ENCODE measurements at places on chromosomes 7 and 10.

DNA sequence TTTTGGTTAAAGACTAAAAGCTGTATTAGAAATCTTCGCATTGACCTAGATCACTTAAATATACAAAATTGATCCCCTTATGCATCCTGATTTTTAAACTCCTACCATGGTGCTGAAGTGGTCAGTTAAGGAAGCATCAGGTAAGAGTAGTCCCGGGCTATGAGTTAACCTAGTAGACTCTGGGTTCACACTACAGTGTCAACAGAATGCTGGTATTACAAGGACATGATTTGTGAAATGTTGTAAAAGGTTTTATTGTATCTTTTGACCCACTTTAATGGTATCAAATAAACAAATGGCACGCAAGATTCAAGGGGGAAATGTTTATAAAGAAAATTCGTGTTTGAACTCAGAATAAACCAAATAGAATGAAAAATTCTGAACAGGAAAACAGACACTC is 36.8 kb downstream of the RTKN2 start:
- DNase-seq = no peak

DNA sequence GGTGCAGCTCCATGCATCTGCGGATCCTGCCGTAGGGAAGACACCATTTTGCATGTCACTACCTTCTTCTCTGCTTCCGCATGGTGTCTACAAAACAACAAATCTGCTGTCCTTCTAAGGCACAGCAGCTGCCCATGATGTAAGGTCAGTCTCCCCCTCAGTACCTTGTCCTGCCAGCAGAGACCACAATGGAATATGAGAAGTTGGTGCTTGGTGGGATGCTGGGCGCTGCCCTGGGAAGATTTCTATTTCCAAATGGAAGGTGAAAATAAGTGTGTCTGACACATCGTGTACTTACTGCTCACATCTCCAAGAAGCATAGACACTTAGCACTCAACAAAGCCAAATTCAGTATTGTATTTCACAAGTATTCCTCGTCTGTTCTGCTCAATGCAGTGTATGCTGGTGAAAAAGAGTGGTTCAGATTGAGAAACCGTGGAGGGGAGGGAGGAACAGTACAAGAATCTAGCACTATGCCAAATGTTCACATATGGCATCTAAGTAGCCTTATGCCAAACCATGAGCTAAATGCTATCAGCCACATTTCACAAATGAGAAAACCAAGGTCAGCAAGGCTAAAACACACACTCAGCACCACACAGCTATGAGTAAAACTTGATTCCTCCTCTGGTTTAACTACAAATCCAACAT is 95.0 kb downstream of the GRB10 start:
- DNase-seq = no peak

DNA sequence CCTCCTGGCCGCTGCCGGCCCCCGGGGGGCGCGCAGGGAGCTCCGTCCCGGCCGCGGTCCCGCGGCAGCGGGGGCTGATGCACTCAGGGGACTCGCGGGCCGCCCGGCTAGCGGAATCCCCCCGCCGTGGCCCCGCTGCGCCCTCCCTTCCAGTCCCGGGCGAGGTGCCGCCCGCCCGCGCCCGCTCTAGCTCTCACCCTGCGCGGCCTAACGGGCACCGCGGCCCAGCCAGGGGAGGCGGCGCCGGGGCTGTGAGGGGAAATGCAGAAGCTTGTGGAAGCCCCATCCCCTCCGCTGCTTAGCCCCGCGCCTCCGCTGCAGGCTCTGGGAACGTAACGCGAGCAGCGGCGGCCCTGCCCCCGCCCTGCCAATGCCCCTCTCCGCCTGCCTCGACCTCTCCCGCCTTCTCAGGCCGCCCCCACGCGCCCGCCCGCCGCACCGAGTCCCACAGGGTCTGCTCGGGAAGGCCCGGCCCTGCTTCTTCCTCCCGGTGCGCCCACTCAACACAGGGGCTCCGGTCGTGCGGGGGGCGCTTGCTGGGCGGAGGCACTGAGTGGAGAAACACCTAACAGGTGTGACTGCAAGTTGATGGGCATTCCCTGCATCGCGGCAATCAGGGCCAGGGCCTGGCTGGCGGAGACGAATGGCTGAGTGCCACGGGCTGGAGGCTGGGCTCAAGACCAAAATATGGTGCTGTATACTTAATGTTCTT is 384 bp upstream of the TMEM229A start:
- peak; percentile 81 for DNase-seq

DNA sequence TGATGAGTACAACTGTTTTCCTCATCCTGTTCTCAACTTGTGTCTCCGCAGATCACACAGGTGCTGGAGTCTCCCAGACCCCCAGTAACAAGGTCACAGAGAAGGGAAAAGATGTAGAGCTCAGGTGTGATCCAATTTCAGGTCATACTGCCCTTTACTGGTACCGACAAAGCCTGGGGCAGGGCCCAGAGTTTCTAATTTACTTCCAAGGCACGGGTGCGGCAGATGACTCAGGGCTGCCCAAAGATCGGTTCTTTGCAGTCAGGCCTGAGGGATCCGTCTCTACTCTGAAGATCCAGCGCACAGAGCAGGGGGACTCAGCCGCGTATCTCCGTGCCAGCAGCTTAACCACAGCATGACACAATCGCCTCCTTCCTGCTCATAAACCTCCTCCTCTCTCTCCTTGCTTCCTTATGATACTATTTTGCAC is 126.7 kb upstream of the PRSS58 start:
- DNase-seq = no peak

DNA sequence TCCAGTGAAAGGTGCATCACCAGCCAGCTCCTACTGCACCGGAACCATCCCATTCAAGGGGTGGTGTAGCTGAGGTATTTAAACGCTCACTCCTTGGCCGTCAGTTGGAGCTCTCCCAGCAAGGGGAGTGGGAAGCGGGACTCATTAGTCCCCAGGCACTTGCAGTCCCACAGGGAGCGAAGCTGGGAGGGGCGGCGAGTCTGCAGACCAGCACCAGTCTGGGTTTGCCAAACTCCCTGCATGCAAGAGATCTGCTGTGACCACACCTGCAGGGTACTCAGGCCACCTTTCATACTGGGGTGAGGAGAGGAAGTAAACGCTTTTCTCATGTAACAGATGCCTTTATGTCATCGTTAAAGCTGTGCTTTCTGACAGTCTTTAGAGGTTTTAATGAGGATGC is 187.9 kb downstream of the PTPRN2 start:
- no peak for DNase-seq

DNA sequence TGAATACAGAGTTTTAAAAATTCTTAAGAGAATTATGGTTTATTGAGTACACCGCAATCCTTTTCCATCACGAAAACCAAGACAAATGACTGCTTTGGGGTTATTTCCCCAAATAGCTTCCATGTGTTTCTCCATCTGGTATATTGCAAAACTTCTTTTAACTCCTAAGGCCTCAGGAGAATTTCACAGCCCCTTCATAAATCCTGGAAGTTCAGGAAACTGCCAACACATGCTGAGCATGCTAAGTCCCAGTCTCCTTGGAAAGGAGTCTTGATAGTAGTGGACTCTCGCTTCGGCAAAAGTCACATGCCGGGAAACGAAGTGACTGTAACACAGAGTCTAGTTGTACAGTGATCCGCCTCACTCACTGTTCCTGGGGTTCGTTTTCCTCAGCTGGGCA is 88.1 kb upstream of the RSU1 start:
- peak; percentile 60 for DNase-seq

- no peak for DNase-seq
These were observed 6.4 kb downstream of the DNAJB9 start for GRCh38 chr7:108576116-108576515.

- DNase-seq = no peak
These were observed 18.2 kb upstream of the ANKRD1 start for GRCh38 chr10:90939116-90939515.

DNA sequence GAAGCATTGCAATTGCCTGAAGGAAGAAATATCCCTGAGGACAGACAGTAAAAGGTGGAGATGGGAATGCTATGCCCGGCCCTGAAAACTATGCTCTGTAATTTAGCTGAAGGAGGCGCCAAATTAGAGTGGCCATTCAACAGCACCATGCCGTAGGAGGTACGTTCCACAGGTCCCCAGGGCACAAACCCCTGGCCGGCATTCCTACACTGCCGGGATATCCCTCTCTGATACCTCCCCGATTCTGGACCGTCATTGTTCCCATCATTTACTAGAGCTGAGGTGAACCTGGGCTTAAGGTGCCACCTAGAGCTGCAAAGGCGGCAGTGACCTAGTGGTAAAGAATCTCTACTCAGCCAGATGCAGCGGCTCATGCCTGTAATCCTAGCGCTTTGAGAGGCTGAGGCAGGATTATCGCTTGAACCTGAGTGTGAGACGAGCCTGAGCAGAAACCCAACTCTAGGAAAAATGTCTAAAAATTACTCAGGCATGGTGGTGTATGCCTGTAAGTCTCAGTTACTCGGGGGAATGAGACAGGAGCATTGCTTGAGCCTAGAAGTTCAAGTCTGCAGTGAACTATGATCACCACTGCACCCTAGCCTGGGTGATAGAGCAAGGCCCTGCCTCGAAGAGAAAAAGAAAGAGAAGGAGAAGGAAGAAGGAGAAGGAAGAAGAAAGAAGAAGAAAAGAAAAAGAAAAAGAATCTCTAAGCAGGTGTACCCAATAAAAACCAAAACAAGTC is 53.0 kb upstream of the TNKS2 start:
- DNase-seq = no peak

- no peak for DNase-seq
These were observed 15.7 kb downstream of the BPGM start for GRCh38 chr7:134662166-134662870.

- no peak for DNase-seq
These were observed 801.2 kb upstream of the ZWINT start for GRCh38 chr10:57162231-57162630.

GRCh38 chr7:44173911-44174693 is 15.1 kb downstream of the GCK start:
- no peak for DNase-seq

- DNase-seq = no peak
These were observed 1.8 kb upstream of the METTL27 start for GRCh38 chr7:73844131-73844547.

GRCh38 chr10:35320341-35320740 is 16.0 kb upstream of the CCNY start:
- DNase-seq = no peak

- DNase-seq = no peak
These were observed 21.4 kb upstream of the SMC3 start for GRCh38 chr10:110546077-110546476.

GRCh38 chr10:48335788-48336187 is 29.3 kb downstream of the MAPK8 start:
- no peak for DNase-seq

GRCh38 chr10:35720366-35720765 is 78.3 kb upstream of the FZD8 start:
- DNase-seq = no peak

- DNase-seq = no peak
These were observed 208.6 kb upstream of the GALNT17 start for GRCh38 chr7:70923181-70923845.

DNA sequence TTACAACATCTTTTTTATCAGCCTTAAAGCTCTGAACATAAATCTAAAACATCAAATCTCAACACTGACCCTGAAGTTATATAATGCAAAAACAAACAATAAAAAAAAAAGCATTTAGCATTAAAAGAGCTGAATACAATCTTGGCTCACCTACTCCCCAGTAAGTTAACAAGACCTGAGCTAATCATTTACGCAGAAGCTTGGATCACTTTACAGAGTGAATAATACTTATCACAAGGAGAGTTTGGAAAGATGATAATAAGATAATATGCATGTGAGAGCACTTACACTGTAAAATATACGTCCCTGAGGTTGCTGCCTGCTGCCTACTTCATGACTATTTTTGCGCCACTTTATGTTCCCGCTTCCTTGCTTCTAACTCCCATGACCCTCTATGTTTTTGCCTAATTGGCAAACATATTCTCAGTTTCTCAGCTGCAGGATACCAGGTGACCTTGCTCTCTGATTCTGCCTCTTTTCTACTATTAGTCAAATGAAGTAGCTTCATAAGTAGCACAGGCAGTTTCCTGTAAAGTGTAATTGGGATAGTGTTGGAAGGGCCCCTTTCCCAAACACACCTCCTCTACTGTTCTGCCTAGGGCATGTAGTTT is 333.6 kb downstream of the LRRTM3 start:
- no peak for DNase-seq

DNA sequence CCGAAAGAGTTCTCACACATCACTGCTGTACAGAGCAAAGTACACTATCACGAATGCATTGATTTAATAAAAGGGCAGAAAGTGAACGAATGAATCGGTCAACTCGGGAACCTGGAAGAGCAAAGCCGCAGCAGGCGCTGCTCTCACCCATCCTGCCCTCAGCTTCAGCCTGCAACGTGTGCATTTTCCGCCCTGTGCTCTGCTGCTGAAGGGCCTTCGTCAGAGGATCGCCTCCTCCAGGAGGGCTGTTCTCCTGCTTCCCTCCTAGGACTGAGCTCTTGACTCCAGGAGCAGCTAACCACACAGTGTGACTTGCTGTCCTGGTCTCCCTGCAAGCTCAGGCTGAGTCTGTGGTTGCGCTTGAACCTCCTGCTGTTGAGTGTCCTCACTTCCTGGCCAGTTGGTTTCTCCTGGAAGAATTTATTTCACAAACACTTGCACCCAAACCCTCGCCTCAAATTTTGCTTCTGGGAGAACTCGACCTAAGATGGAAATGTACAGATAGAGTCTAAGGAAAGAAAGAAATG is 473.0 kb upstream of the KLF6 start:
- no peak for DNase-seq

GRCh38 chr10:2716596-2716995 is 350.8 kb upstream of the PFKP start:
- peak; percentile 65 for DNase-seq

DNA sequence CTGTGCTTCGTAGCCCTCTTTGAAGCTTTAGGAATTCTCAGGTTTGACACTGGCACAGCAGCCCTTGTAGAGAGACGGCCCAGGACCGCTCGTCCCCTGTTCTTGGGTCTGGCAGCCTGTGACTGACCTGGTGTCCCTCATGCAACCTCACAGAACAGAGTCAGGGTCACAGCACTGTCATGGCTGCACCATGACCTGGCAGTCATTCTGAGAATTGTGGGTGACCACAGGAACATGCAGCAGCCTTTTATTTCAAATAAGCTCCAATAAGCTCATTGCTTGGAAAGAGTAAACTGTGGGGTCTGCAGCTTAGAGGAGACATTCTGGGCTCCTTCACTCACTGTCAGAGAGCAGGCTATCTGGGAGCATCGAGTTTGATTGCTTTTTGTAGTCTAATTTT is 42.5 kb downstream of the MYO1G start:
- DNase-seq = no peak

DNA sequence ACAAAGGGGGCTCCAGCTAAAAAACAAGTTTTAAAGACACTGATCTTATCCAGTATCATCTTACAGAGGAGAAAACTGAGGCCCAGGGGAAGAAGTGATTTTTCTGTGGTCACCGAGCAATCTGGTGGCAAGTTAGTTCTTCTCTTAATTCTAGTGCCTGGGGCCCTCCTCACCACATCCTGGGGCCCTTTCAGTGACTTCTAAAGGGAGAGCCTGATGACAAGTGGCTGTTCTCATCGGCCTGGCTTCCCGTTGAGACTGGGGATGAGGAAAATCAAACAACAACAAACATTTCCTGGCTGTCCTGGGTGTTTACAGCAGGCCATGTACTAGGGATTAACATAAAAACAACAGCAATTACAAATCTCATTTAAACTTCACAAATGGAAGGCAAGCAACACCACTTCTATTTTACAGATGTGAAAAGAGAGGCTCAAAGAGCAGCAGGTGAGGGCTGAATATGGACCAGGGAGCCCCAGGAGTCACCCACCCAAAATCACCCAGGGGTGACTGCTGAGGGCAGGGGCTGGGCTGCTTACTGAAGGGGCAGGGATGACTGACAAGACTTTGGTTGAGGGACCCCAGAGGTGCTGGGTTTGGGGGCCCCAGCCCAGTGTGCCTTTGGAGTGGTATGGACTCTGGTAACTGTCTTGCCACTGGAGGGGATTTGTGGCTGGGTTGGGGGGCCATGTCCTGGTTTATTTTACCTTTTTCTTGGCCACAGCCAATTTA is 24.7 kb upstream of the MTPAP start:
- DNase-seq = no peak

- no peak for DNase-seq
These were observed 300 bp downstream of the ARHGAP21 start for GRCh38 chr10:24723386-24723787.

All from eye (tissue), 1 donor.